ENCODE measurements at places on chromosomes 7 and 10. TPM values are rescaled to one million over a fixed set of nuclear protein-coding genes. Genes with fewer than 3 reads are reported as not detected.

The PLXNA4 gene
- 6.2 TPM for total RNA-seq

The WNT8B gene
- total RNA-seq = not detected

The CALHM1 gene
- not detected for total RNA-seq

The DOCK1 gene
- 22.2 TPM for total RNA-seq

The STRA8 gene
- total RNA-seq = not detected

The MAGI2 gene
- total RNA-seq = 1.2 TPM

The HABP2 gene
- not detected for total RNA-seq

The CC2D2B gene
- total RNA-seq = not detected

The ADK gene
- 72.7 TPM for total RNA-seq

The AASS gene
- 2.4 TPM for total RNA-seq

The PODXL gene
- total RNA-seq = 50.6 TPM

The MCM10 gene
- 9.4 TPM for total RNA-seq
